Retina (tissue), 1 donor: ENCODE measurements at places on chromosomes 6 and 20.
A peak's percentile ranks its signal among the peaks of the same experiment; 100 is the strongest.

DNA sequence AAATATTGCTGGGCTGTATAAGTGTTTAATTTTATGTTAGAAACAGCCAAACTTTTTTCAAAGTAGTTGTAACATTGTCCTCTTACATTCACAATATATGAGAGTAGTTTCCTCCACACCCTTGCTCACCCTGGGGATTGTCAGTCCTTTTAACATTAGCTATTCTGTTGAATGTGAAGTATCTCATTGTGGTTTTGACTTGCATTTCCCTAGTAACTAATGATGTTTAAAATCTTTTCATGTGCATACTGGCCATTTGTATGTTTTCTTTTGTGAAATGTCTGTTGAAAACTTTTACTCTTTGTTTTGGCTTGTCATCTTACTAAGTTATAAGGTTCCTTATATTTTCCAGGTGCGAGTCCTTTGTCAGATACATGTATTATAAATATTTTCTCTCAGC, 32.9 kb downstream of the TRIM38 start:
- no peak for DNase-seq

DNA sequence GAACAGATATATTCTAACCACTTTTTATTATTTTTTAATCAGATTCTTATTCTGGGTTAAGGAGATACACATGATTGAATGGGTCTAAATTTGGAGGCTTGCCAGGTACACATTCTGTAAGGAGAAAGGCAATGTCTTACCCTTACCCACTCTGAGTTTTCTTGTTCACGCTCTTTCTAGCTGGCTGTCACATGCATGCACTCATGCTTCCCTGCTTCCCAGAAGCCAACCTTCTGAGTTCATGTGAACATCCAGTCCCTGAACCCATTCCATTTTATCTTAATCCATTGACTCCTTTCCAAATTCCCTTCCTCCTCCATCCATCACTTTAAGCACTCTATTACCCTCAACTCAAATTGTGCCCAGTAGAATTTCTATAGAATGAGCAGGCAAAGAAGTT, 17.5 kb upstream of the MOCS1 start:
- DNase-seq = no peak

DNA sequence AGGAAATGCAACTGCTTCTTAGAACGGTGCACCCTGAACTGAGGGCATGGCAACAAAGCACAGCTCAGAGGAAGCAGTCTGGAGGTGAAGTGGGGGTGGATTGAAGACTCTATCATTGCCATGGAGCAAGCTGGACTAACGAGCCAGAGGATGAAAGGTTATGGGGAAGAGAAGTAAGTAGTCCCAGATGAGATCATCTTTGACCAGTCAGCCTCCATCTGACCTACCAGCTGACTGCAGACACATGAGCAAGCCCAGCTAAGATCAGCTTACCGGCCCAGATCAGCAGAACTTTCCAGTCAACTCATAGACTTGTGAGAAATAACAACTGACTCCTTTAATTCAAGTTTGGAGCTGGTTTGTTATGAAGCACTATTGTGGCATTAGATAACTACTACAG, 9.1 kb upstream of the JAG1 start:
- no peak for DNase-seq

DNA sequence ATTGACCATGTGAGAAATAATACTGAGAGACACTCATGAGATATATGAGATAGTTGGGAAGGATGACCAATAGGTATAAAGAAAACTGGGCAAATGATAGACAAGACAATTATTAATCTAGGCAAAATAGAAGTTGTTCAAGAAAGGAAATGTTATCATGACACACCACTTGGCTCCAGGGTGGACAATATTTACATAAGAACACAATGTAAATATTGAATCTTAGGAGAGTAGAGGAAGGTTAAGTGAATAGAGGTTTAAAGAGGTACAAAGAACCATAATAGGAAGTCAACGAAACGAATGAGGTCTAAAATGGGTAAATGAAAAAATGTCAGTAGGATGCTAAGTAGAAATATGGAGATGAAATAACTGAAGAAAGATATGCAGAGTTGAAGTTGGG, 126.5 kb downstream of the MBOAT1 start:
- DNase-seq = no peak

DNA sequence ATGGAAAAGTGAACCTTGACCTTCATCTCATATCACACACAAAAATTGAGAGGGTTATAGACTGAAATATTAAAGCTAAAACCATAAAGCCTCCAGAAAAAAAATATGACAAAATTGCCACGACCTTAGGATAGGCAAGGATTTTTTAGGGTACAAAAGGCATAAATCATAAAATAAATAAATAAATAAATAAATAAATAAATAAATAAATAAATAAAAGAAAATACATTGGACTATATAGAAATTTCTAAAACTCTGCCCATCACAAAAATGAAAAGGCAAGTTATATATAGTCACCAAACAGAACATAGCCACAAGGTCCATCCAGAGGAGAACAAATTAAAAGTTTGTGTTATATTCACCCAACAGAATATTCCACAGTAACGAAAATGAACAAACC, 108.6 kb downstream of the INSM1 start:
- no peak for DNase-seq

GRCh38 chr20:652615-653109, 338 bp downstream of the SRXN1 start:
- DNase-seq = peak; percentile 54

- no peak for DNase-seq
These were observed 16.2 kb downstream of the BNIP5 start for GRCh38 chr6:36320475-36320874.

DNA sequence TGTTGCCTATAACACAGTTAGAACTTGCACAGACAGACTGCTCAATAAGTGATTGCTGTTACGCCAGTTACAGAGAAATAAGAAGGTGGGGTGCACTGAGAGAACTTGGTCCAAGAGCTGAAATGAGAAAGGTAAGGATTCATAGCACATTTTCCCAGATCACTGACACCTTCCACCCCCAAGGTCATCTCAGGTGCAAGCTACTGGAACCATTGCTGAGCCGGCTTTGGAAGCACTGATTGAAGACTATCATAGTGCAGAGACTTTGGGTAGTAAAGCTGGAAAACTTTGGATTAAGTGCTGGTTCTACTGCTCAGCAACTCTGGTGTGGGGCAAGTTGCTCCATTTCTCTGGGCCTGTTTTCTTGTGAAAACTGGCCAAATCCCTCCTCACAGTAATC, 38.1 kb downstream of the STK35 start:
- no peak for DNase-seq

DNA sequence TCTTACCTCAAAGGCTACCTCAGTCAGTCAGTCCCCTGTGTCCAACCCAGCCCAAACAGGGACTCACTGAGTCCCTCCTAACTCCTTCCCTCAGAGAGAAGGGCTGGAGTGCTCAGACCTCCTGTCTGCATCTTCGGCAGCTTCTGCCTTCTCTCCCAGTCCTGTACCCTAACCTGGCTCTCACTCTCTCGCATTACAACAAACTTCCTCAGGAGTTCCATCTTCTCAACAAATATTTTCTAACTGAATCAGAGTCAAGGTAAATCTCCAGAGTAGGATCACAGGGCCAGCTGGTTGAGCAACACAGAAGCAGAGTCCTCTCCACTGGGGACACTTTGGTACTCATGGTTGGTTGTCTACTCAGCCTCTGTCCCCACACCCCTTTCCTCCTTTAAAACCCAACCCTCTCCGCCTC, 92.3 kb downstream of the MRPL14 start:
- no peak for DNase-seq

DNA sequence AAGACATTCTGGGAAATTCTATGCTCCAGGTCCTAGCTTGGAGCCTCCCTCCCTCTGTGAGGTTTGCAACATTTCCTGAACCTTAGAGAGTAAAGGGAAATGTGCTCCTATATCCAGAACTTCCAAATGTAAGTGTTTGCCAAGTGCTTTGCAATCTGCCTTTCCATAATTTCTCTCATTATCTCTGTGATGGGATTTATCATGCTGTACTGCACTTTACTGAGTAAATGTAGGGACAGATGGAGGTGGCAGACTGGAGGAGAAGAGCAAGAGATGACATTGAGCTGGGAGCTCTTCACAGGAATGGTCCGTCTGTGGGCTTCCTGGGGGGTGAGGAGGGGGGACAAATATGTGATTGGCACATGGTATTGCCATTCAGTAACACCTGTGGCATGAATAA, 184.3 kb downstream of the SOX4 start:
- DNase-seq = no peak

DNA sequence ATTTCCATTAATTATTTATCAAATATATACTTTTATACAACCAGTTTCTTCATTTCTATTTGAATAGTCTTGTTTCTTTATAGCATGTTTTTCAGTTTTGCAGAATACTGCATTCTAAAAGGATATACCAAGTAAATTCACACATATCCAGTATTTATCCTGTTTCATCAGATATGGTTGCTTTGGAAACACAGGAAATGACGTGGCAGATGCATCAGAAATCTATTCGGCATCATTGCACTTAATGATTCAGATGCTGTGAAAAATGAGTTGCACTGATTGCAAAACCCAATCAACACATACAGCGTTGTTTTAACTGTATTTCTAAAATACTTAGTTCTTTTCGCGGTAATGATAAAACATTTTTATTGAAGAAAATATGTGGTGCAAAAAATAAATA, 594.9 kb downstream of the CDH26 start:
- DNase-seq = no peak

GRCh38 chr6:62345446-62345845, 59.4 kb upstream of the KHDRBS2 start:
- DNase-seq = no peak

DNA sequence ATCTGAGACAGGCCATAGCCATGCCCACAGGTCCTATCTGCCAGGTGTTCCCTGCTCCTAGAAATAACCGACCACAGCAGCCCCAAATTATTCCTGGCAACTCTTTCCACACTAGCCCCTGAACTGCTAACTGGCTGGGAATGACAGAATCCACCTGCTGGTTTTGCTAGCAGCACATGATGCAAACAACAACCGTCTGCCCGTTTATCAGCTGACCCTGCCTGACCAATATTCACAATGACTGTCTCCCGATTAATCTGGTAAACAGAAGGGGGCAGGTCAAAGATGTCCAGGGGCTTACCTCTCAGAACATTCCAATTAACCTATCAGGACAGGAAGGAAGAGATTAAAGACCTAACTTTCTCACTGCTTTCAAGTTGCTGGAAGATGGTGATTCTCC, 101.5 kb downstream of the NRSN1 start:
- DNase-seq = no peak

GRCh38 chr6:146795479-146796133, 196.8 kb downstream of the ADGB start:
- no peak for DNase-seq

GRCh38 chr6:139927742-139928305, 553.4 kb upstream of the CITED2 start:
- no peak for DNase-seq

DNA sequence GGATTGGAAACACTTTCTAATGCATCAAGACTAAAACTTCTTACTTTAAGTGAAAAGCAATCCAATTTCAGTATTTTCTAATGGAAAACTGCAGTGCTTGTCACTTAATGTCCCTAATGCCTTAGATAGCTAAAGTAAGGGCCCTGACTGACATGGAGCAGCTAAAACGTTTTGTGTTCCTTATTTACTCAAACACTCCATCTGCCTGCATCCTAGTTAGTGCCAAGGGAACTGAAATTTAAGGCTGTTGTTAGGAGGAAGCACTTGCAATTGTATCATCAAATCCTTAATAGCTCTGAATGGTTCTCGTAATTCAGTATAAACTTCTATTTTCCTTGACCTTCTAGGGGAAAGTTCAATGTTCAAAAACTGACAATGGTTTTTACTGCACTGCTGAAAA, 127.4 kb downstream of the GJA10 start:
- no peak for DNase-seq
